A172 (cell line): ENCODE measurements at places on chromosomes 12 and 14. TPM values are rescaled to one million over a fixed set of nuclear protein-coding genes. Genes with fewer than 3 reads are reported as not detected.
A peak's percentile ranks its signal among the peaks of the same experiment; 100 is the strongest.

PLEKHA5 gene
- total RNA-seq, result 9.9 and 10.8 TPM in 2 replicates

DNA sequence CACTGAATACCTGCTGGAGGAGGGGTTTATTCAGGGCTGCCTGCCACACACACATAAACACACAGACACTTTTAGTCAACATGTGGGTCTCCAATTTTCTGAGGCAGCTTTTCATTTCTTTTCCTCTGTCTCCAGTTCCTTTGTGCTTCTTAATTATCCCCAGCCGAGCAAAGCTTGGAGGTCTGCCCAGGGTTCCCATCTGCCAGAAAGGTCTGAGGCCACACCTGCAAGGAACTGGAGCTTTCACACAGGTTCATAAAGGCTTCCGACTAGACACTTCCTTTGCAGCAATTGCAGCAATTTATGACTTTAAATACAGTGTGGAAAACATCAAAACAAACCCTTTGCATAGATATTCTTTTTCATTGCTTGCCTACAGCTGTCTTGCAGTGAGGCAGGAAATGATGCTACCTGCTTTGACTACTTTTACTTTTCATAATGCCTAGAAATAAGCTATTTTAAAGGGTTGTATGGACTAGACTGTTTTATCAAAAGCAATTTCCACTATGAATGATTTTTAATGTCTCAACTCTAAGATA lies 1318.9 kb downstream of the AACS start:
- DNase-seq, result no peak

DNA sequence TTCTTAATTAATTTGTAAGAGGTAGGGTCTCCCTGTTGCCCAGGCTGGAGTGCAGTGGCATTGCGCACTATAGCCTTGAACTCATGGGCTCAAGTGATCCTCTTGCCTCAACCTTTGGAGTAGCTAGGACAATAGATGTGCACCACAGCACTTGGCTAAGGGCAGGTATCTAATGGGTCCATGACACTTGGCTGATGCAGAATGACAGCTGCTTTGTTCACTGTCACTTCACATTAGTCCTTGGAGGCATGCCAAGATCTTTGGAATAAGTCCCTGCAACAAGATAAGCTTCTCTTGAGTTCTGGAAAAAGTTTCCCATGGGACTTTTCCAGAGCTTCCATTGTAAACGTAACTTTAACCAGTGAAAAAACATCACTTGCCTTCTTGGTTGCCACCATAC lies 23.4 kb downstream of the COQ6 start:
- no peak for DNase-seq

DNA sequence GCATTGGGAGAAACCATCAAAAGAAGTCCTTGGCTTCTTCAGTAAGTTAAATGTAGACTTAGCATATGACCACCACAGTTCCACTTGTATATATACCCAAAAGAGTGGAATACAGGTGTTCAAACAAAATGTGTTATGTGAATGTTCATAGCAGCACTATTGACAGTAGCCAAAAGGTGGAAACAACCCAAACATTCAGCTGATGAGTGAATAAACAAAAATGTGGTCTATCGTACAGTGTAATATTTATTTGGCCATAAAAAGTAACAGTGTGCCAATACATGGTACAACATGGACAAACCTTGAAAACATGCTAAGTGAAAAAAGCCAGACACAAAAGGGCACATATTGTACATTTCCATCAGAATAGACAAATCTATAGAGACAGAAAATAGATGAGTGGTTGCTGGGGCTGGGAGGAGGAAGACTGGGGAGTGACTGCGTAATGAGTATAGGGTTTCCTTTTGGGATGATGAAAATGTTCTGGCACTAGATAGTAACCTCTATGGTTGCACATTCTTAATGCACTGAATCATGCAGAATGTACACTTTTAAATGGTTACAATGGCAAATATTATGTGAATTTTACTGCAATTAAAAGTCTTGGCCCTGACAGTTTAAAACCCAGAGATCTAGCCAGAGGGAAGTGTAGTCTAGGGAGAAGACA lies 5.5 kb downstream of the ERP29 start:
- DNase-seq, result peak; percentile 77

ASIC1 gene
- total RNA-seq, result 1.6 and 3.3 TPM in 2 replicates

DNA sequence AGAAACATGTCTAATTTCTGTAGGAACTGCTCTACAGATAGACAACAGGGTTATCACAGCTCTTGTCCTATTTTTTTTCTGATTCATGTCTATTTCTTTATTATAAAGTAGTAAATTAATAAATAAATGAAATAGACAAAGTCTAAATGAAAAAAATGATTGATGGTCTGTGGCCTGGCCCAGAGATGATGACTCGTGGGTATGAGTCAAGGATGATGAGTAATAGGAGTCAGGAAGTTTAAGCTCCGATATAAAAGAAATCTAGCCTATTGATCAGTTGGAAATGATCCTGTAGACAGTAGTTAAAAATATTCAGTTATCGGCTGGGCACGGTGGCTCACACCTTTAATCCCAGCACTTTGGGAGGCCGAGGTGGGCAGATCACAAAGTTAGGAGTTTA lies 90.6 kb upstream of the RTL1 start:
- no peak for DNase-seq

WNT1 gene
- total RNA-seq, result not detected in 2 replicates

PRH2 gene
- total RNA-seq, result not detected in 2 replicates

DNA sequence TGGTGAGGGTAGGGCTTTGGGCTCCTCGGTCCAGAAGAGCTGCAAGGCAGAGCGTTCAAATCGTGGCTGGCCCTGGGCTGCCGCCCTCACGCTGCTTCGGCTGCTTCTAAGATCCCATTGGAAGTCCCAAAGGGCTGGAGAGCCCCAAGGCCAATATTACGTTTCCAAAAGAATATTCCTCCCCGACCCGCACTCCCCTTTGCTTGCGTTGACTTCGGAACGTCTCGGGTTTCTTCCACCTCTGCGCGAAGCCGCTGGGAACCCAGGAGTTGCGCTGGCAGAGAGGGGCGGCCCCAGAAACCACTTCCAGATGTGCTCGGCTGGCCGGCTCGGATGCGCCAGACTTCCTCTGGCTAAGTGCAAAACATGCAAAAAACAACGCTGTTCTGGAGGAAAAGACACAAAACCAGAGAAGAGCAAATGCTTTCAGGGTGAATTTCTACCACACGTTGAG lies at the start of gene GLT8D2:
GLT8D2 (minus strand) TSS at position 285 of the 454 bp plus-strand sequence. CDS start 30,539 bp downstream, outside the sequence.
- DNase-seq, result no peak

DNA sequence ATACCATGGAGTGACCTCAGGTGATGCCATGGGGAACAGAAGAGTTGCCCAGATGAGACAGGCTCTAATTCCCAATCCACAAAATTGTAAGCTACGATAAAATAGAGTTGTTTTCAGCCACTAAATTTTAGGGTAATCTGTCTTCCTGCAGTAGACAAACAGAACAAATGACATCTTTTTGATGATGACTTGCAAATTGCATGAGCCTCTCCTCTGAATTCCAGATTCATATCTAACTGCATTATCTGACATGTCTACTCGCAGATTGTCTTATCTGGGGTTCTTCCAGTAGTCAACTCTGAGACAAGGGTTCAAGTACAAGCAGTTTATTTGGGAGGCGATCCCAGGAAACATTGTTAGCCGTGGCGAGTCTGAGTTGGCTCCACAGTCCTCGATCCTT lies 14.4 kb upstream of the ERC1 start:
- no peak for DNase-seq

DNA sequence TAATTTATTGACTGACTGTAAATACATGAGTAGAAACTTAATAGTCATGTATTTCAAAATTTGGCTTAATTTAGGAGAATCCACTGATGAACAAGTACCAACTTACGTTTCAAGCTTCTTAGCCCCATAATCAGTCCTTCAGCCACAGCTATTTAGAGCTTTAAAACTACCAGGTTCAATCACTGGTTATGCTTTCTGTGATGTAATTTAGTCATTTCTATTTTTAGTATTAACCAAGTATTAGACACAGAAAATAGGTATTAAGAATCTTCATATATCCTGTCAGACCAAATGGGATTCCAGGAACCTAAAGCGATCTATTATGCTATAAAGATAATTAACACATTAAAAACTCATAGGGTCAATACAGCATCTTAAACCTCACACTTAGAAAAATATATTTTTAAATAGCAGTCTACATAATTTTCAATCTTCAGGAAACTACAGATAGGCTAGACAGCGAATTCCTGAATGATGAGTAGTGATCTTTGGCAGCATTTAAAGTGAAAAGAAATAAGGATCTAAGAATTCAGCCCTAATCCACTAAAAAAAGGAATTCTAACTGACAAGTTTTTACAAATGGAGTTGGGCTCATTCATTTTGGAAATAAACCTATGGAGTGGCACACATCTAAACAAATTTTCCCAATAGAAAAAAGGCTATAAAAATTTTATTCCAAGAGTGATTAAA lies 51.5 kb downstream of the ZC3H14 start:
- DNase-seq, result peak; percentile 51

COQ5 gene
- 30.2 and 39.2 TPM in 2 replicates for total RNA-seq

NANOG gene
- total RNA-seq, result not detected in 2 replicates

DNA sequence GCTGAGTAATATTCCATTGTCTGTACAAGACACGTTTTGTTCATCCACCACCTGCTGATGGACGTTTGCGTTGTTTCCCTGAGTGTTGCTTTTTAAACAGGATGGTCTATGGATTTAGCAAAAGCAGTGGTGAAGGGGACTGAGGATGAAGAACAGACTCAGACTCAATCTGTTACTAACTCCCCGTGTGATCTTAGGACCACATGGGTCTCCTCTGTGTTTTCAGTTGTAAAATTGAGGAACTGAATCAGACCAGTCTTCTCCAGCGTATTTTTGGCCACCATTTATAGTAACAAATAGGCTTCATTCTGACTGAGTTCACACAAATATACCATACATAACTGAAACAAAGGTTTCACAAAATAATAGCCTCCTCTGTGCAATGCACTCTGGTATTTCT lies 85.6 kb downstream of the FOXN3 start:
- DNase-seq, result no peak

- DNase-seq, result no peak
Observed at GRCh38 chr14:75803765-75804164, 142.7 kb downstream of the TTLL5 start.

DNA sequence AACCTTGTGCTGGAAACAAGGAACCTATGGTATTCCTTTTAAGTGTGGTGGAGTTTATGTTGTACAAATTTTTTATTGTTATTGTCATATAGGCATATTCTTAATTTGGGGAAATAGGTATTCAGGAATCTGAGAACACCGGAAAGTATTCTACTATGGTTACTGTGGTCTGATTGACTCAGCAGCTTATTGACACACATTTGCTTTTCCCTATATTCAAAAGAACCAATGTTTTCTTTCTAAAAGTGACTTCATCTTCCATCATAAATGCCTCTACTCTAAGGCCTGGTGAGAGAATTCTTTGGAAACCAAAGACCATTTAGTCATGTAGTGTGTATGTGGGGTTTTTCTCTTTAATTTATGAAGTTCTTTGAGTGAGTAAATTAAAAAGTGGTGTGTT lies 474.8 kb downstream of the TMTC2 start:
- no peak for DNase-seq

- no peak for DNase-seq
Observed at GRCh38 chr14:94328196-94328595, 5.1 kb upstream of the SERPINA6 start.

SAV1 gene
- total RNA-seq, result 7.3 and 9.6 TPM in 2 replicates

CAPRIN2 gene
- 21.9 and 29.3 TPM in 2 replicates for total RNA-seq

DNA sequence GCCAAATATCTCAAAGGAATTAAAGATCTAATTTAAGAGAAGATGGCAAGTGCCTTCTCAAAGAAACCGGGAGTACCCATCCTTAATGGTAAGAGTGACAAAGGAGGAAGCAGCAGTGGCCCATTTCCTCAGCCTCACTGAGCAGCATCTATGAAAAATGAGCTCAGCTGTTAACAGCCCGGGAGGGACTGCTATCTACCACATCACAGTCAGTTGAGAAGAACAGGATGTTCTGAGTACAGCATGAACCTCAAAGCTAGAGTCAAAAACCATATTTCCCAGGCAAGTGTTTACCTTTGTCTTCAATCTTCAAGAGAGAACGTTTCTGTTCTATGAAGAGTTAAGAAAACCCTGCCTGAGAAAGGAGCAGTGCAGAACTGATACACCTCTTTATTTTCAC lies 115.0 kb downstream of the BTG1 start:
- DNase-seq, result no peak

TRAF3 gene
- 14.0 and 16.8 TPM in 2 replicates for total RNA-seq

HOXC13 gene
- total RNA-seq, result 7.5 and 8.9 TPM in 2 replicates

DNA sequence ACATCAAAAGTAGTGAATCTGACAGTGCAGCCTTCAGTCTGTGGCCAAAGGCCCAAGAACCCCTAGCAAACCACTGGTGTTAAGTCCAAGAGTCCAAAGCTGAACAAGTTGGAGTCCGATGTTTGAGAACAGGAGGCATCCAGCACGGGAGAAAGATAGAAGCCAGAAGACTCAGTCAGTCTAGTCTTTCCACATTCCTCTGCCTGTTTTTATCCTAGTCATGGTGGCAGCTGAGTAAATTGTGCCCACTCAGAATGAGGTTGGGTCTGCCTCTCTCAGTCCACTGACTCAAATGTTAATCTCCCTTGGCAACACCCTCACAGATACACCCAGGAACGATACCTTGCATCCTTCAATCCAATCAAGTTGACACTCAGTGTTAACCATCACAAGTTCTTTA lies 1255.4 kb downstream of the LRFN5 start:
- DNase-seq, result no peak

- no peak for DNase-seq
Observed at GRCh38 chr12:20625531-20625930, 69.6 kb upstream of the SLCO1C1 start.

- DNase-seq, result no peak
Observed at GRCh38 chr14:33909380-33910084, 41.3 kb downstream of the EGLN3 start.

- peak; percentile 17 for DNase-seq
Observed at GRCh38 chr12:100375038-100375735, 18.3 kb downstream of the SLC17A8 start.

DNA sequence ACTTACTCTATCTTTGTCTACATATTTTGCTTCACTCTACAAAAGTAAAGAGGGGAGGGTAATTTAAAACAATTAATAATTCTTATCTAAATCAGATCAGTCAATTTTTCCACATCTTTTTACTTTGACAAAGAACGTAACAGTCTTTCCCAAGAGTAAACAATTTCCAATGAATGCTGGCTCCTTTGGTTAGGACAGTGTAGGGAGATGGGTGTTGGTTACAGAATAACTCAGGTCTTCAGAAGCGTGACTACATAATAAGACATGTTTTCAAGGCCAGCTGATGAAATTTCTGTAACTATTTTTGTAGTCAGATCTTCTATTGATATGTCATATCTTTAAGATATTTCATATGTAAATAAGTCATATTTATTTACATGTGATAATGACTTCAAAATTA lies 183.0 kb upstream of the CAND1 start:
- DNase-seq, result no peak

DNA sequence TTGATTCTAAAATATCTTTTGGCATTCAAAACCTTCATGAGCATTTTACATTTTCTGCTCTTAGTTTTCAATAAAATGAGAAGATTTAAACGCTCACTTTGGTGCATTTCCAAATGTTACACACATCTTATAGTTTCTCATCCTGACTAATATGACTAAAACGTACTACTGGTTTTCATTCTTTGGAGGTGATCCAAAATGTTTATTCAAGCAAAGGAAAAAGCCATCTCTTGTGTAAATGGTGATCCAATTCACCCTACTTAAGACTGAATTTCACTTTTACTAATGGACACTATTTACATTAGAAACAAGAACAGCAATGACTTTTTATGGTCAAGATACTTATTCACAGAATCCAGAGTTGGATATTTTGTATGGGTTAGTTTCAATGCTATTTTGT lies 86.6 kb downstream of the KITLG start:
- peak; percentile 1 for DNase-seq
